Central memory CD4-positive, alpha-beta T cell (primary cell): ENCODE measurements at places on chromosomes 2 and 18.
A peak's percentile ranks its signal among the peaks of the same experiment; 100 is the strongest.

DNA sequence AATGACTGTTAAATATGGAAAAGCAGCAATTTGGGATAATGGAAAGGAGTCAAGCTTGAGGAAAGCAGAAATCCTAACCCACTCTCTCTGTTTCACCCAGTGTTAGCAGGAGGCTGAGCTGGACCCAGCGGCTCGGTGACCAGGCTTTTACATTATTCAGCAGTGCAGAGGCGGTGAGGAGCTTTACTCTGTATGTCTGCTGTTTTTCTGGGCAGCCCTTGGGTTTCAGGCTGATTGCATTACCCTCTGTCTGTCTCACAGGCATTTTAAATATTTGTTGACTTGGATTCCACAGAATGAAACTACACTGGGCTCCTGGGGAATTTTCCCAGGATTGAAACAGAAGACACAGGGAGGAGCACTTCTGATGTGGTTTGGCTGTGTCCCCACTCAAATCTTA lies 368.0 kb downstream of the GALR1 start:
- no peak for DNase-seq

DNA sequence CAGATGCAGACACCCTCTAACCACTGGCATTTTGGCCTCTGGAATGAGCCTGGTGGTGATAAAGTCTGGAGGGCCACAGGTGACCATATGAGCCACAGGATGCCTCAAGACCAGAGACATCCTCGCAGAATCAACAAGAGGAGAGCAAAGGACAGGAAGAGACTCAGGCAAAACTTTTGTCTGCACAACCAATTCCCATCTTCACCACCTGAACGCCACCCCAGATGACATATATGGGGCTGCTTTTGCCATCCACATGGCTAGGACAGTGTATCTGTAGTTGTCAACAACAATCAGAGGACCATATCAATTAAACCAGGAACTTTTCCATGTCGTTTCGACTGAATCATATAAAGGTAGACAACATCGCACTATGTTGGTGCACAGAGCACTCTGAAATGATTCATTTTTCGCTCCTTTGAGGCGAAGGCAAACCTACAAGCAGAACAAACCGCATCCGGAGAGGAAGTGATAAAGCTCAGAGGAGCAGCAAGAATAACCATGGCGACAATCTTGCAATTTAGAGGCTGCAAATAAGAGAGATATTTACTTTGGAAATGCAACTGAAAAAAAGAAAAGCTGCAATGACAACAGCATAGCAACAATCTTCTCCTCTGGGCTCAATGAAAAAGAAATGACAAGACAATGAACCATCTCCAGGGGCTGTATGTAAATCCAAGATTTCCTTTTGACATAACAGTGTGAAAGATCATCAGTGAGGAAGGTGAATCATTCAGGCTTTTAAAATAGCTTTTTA lies 204.5 kb downstream of the ARL4C start:
- peak; percentile 96 for DNase-seq

DNA sequence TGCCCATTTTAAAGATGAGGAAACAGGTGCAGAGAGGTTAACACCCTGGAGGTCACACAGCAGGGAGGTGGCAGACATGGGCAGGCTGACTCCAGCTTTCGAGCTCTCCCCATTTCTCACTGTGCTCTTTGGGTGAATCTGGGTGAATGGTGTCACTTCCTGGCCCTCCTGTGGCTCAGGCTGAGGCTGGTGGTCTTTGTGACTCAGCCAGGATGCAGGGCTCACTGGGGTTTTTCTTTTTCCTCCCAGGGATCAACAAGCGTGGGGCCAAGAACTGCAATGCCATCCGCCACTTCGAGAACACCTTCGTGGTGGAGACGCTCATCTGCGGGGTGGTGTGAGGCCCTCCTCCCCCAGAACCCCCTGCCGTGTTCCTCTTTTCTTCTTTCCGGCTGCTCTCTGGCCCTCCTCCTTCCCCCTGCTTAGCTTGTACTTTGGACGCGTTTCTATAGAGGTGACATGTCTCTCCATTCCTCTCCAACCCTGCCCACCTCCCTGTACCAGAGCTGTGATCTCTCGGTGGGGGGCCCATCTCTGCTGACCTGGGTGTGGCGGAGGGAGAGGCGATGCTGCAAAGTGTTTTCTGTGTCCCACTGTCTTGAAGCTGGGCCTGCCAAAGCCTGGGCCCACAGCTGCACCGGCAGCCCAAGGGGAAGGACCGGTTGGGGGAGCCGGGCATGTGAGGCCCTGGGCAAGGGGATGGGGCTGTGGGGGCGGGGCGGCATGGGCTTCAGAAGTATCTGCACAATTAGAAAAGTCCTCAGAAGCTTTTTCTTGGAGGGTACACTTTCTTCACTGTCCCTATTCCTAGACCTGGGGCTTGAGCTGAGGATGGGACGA lies 13.2 kb downstream of the ITM2C start:
- DNase-seq = no peak

DNA sequence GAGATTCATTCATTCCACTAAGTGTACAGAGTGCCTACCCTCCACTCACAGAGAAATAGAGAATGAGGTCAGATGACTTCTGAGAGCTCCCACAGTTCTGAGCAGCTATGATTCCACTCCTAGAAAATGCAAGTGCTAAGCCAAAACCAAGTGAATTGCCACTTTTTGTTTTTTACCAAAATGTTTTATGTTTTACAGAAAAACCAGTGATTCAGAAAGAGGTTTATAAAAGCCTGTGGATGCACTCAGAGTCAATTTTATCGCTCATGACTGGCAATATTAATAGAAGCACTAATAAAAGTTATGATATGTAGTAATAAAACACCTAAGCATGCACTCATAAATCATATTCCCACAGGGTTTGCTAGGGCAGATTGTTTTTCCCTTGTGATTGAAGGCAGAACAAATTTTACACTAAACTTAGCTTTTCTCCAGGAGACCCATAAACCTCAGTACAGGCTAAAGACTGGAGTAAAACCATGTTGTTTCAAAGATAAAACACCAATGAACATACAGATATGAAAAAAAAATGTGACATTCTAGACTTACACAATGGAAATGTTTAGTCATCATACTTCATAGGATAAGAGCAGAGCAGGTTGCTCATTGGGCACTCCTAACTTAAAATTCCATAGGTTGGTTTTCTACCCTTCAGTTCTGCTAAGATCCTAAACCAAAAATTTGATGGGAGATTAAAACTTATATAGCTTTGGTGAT lies 67.5 kb downstream of the PDK1 start:
- DNase-seq = no peak

- DNase-seq = no peak
These were observed 8.6 kb upstream of the PLEKHM3 start for GRCh38 chr2:208033701-208034502.

DNA sequence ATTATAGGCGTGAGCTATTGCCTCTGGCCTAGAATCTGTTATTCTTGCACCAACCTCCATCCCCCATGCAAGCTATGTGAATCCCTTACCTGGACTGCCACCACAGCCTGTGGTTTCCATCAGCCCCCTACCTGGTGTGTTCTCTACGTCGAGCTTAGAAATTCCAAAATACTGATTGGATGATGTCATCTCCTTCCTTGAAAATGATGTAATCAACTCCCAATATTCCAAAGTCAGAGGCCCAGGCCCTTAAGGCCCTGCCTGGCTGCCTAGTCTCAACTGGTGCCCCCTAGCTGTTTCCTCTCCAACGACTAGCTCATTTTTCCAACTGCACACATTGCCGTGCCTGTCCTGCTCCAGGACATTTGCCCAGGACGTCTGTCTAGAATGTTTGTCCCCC lies 41.3 kb upstream of the GBX2 start:
- DNase-seq = no peak

DNA sequence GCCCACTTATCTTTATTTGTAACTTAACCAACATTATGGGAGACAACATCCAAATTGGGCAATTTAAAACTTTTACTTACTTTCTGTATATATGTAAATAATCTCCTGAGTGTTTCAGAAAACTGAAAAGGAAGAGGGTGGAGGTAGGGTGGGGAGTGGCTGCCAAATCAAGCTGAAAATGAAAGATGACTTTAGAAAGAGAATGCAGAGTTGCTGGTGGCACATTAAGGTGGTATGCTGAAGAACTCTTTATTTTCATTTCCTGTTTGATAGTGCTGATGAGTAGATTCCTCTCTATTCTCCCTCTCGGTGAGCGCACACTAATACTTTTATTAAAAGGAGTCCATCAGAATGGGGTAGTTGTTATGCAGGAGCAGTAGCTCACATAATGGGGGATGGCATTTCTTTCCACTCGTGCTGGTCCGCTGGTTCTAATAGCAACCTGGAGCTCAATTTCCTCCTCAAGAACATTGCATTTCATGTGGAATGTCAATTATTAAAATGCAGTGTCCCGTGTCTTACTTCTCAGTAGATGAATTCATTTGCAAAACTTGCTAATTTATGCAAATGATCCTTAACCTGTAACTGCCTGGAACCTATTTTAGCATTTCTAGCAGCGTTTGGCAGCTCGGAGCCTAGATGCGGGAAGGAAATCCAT lies 466.9 kb upstream of the HNRNPA3 start:
- no peak for DNase-seq

GRCh38 chr2:100425107-100425506 lies 7.6 kb upstream of the CHST10 start:
- no peak for DNase-seq

GRCh38 chr18:54792079-54792478 lies 36.2 kb upstream of the RAB27B start:
- DNase-seq = no peak

DNA sequence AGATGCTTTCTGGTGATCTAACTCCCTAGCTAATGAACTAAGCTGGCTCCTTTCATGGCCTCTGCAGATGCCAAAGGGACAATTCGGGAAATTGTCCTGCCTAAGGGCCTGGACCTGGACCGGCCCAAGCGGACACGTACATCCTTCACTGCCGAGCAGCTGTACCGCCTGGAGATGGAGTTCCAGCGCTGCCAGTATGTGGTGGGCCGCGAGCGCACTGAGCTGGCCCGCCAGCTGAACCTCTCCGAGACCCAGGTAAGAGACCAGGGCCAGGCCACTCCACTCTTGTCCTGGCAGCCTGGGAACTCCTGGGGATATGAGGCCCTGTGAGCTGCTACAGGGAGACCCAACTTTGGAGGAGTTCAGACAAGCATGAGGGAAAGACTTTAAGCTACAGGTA lies 14.7 kb upstream of the ATP6V1B1 start:
- no peak for DNase-seq

DNA sequence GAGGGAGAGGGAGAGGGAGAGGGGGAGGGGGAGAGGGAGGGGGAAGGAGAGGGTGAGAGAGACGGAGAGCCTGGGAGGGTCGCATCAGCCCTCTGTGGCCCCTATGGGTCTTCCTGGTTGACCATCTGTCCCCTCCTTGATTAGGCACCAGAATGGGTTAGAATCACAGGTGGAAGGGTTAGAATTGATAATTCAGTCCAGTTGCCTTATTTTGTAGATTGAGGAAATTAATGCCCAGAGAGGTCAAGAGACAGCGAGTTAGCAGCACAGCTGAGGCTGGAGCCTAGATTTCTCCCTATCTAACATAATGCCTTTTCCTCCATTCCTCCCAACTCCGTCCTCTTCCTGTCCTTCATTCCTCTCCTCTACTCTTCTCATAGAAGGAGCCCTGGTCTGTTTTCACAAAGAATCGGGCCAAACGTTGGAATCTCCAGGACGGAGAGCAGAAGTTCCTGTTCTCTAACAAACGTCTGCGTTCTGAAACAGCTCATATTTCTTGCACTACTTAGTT lies 338 bp upstream of the THUMPD2 start:
- DNase-seq = no peak

DNA sequence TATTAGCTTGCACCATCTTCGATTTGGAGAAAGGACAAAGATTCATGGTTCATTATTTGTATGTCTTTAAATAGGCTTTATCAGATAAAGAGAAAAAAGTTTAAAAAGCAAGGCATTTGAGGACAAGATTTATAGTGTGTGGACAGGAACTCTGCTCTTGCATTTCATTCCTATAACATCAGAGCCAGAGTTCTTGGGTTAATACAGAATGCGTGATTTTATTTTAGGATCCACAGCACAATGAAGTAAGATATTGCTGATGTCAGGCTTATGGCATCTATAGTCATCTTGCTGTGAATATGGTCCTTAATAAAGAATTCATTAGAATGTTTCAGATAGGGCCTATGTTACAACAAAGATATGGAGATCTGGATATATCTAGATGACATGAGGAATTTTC lies 19.7 kb downstream of the RASGRP3 start:
- no peak for DNase-seq

GRCh38 chr2:131039908-131040660 lies 53.2 kb downstream of the FAM168B start:
- peak; percentile 37 for DNase-seq

GRCh38 chr18:3422905-3423304 lies 27.1 kb upstream of the TGIF1 start:
- no peak for DNase-seq

GRCh38 chr2:98013407-98014042 lies 17.8 kb upstream of the TMEM131 start:
- DNase-seq = no peak

DNA sequence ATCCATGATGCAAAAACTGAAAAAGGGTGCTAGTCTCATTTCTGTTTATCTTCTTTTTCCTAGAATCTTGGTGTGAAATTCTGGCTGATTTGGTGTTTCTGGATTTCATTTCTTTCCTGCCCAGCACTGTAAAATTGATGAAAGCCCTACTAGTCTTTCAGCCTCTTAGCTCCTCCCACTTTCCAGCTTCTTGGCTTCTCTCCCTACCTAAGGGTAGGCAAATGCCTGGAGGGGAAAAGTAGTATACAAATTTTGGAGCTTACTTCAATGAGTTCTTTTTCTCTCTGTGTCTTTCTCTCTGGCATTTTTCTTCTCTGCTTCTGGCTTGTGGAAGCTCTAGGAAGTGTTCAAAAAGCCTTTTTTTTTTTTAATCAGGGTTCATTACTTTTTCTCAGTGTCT lies 160.5 kb downstream of the XIRP2 start:
- DNase-seq = no peak

- DNase-seq = no peak
These were observed 154.6 kb downstream of the ACOXL start for GRCh38 chr2:110886826-110887573.

- no peak for DNase-seq
These were observed 41.2 kb downstream of the RPL37A start for GRCh38 chr2:216539791-216540241.

GRCh38 chr18:44514766-44515165 lies 165.9 kb upstream of the SETBP1 start:
- DNase-seq = no peak

- DNase-seq = no peak
These were observed 54.6 kb downstream of the GREB1 start for GRCh38 chr2:11588228-11589110.

DNA sequence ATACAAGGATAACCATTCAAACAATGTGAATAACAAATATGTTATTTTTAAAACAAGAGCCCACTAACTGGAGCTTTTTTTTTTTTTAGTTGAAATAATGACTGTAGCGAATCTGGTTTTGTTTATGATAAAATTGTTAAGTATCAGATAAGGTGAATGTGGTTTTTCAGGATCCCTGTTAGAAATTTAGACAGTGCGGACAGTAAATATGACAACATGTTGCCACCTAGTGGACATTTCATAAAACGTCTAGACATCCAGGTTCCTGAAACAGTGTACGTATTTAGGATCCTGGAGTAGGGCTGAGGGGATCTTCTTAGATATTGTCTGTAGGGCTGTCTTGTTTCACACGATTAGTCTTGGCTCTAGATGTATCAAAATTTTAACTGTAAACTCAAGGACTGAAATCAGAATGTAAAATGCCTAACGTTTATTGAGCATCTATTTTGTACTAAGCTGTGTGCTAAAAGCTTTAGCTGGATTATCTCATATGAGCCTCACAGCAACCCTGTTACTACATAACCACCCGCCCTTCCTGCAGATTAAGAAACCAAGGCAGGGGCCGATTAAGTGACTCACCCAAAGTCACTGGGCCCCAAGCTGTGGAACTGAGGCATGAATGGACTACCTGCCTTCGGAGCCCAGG lies 23.9 kb upstream of the CCDC68 start:
- peak; percentile 11 for DNase-seq
